ENCODE measurements at places on chromosomes 12 and 14. TPM values are rescaled to one million over a fixed set of nuclear protein-coding genes. Genes with fewer than 3 reads are reported as not detected.

- no peak for DNase-seq
Measured at GRCh38 chr12:127675936-127676335, 591.0 kb upstream of the TMEM132C start.

- no peak for DNase-seq
Measured at GRCh38 chr14:97057238-97058073, 260.3 kb downstream of the VRK1 start.

ASCL1 gene
- total RNA-seq, result not detected

- no peak for DNase-seq
Measured at GRCh38 chr12:94309373-94309772, 150.3 kb downstream of the CEP83 start.

DNA sequence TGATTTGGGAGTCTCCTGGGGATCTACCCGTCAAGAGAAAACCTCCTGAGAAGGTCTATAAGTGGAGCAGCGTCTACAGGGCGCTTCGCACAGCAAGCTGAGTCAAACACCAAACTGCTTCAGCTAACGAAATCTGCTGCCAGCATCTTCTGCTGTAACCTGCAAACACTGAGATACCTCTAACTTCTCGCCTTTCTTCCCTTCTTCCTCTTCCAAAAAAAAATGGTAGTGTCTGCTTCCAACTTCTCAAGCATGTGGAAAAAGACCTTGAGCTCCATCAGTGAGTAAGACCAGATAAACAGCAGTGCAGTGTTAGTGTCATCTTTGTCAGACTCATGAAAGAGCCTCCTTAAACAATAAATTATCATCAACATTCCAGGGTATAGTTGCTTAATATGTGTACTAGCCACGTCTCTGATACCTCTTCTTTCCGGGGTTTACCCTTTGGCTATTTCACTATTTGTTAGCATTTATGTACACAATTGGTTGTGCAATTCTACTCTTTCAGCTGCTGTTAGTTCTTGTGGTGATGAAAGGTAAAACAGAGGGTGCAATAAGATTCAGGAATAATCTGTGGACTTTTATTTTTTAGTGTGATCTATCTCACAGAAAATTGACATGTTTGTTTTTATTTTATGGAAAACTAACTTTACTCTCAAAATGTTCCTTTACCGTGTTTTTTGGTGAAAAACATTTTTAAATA is 81.6 kb downstream of the LLPH start:
- DNase-seq, result no peak

EML5 gene
- 0.19 TPM for total RNA-seq

- DNase-seq, result no peak
Measured at GRCh38 chr14:81801921-81802320, 268.3 kb upstream of the SEL1L start.

DNA sequence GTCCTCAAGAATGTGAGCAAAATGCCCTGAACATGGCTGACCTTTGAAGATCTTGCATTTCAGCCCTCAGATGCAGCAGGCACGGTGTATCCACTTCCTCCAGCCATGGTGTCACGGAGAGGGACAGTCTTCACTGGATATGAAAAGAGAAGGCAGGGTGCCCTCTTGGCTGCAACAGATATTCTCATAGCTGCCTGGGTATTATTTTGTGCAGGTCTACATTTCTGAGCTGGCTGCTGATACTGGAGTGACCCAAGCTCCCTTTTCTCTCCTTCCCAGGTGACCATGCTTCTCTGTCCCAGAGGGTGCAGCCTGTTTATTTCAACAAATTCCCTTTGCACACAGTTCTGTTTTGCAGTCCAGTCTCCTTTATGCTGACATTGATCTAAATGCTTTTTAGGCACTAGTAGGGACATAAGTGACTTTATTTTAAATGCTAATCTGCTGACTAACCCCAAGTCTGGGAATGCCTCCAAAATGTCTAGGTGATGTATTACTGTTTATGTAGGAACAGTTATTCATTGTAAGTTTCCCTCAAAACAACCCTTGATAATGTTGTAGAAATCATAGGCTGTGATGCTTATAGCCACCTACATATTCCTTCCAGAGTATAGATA is 17.4 kb upstream of the PYGL start:
- DNase-seq, result no peak

RNASE1 gene
- total RNA-seq, result not detected

GRCh38 chr12:19035536-19035935 is 94.0 kb upstream of the PLEKHA5 start:
- DNase-seq, result no peak

DNA sequence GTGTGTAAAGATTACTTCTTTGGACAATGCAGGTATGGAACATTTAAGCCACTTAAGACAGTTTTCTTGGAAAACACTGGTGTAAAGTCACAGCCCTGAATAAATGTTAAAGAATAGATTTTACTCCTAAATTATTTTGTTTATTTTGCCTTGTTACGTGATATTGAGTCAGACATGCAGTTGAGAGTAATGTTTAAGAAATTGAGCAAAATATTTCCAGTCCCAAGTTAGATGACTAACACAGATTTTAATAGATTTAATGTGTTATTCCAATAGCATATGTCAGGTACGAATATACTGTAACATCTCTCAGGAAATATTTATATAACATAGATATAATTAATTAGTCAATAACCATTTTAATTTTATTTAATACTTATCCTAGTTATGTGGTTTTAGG is 1361.7 kb downstream of the FSCB start:
- no peak for DNase-seq

OR6C76 gene
- total RNA-seq, result not detected

GRCh38 chr14:71709076-71709475 is 223.2 kb upstream of the RGS6 start:
- no peak for DNase-seq

PDZRN4 gene
- not detected for total RNA-seq

KRT2 gene
- not detected for total RNA-seq

All from osteocyte (in vitro differentiated cells).